Hepatocyte (in vitro differentiated cells): ENCODE measurements at places on chromosomes 6 and 20.

DNA sequence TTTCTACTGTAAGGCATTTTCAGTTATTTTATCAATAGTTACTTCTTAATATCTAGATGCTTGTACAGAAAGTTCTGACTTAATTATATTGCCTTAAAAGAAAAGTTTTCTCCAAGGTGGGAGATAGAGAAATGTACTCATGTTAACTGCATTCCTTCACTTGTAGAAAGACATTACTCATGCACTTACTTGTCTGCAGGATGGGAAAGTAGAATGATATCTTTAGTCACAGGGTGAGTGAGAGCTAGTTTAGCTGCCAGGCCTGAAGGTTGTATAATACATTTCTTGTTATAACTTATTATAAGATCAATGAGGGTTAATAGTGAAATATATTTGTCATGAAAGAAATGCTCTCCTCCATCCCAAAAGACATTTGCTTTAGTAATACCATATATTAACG, 92.1 kb downstream of the CRYBG1 start:
- DNase-seq: no peak

GRCh38 chr6:73032586-73032985, 192.7 kb downstream of the KHDC1L start:
- DNase-seq: no peak

GRCh38 chr6:72579865-72580264, 42.0 kb upstream of the KCNQ5 start:
- no peak for DNase-seq

DNA sequence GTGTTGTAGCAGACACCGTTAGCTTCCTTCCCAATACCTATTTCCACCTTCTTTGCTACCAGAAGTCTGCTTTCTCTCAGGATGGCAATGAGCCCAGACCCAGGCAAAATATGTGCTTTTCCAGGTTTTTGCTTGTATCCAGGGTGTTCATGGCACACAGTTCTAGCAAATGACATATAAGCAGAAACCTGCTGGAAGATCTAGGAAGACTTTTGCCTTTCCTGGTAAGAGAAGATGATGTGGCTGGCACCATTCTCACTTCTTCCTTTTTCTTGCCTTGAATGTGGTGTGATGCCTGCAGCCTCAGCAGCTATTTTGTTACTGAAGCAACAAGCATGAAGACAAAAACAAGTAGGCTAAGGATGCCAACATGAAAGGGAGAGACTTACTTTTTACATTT, 19.2 kb upstream of the TBC1D22B start:
- no peak for DNase-seq

DNA sequence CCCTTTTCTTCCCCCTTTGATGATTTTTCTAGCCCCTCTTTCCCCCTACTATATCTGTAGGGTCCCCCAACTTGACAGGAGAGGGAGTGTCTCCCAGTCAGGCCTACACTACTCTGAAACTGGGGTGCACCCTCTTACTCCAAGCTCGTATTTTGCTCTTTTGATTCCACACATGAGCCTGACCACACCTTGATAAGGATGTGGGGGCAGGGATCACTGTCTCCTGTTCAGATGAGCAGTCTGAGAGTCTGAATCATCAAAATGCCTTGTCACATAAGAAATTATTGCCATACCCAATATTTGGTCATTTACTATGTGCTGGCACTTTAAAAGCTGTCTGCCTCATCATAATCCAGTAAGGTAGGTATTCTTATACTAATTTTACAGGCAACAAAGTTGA, 15.9 kb downstream of the PNPLA1 start:
- no peak for DNase-seq

- no peak for DNase-seq
Measured at GRCh38 chr6:120804612-120805011, 529.7 kb downstream of the TBC1D32 start.

DNA sequence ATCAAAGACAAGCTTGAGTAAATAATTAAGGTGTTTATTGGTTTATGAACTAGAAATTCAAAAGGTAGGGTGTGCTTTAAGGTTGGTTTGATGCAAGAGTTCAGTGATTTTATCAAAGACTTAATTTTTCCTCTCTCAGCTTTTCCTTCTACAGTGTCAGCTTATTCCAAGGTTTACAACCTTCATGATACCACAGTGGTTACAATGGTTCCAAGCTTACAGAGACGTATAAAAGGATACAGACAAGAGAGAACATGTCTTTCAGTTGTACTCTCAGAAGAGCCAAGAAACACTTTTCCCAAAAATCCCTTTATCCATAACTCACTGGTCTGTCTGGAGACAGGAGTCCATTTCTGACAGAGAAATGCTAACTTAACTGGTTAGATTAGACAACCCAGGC, 93.5 kb upstream of the LOC128125822 start:
- DNase-seq: no peak

GRCh38 chr6:9789201-9789600, 625.7 kb downstream of the TFAP2A start:
- no peak for DNase-seq

- DNase-seq: no peak
Measured at GRCh38 chr6:103183831-103184411, 1675.8 kb downstream of the HACE1 start.

GRCh38 chr6:19637010-19637409, 200.2 kb upstream of the ID4 start:
- no peak for DNase-seq

- DNase-seq: no peak
Measured at GRCh38 chr6:41059556-41059955, 6.6 kb downstream of the APOBEC2 start.

DNA sequence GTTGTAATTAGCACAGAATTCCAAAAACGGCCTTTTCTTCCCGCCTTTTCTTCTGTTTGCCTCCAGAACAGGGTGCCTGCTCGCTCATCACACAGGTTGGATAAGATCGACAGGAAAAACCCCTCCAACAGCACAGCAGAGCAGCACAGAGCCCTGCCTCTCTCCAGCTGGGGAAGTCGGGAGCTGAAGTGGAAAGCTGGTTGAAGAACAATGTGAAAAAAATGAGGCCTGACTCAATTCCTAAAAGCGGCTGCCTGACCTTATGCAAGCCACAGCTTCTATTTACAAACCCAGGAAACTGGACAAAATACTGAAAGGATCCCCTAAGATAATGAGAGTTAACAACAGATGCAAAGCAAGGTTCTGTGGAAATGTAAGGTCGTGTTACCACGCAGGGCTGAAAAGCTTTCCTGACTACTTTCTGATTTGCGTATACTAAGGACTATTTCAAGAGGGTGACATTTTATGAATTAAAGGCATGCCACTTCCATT, 116.9 kb downstream of the TTLL2 start:
- peak; percentile 30 for DNase-seq

DNA sequence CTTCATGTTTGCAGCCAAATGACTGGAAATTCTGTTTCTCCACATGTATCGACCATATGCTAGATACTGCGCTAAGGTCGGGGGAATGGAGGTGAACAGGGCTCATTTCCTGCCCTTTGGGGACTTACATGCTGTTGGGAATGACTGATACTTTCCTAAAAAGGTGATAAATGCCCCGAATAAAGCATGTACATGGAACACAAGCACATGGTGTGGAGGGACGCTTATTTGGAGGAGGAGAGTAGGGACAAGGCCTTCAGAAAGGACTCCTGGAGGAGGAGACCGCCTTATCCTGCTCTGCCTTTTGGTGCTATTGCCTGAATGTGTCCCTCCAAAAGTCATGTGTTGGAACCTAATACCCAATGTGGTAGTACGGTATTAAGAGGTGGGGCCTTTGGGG, 344.5 kb downstream of the PRL start:
- DNase-seq: no peak

DNA sequence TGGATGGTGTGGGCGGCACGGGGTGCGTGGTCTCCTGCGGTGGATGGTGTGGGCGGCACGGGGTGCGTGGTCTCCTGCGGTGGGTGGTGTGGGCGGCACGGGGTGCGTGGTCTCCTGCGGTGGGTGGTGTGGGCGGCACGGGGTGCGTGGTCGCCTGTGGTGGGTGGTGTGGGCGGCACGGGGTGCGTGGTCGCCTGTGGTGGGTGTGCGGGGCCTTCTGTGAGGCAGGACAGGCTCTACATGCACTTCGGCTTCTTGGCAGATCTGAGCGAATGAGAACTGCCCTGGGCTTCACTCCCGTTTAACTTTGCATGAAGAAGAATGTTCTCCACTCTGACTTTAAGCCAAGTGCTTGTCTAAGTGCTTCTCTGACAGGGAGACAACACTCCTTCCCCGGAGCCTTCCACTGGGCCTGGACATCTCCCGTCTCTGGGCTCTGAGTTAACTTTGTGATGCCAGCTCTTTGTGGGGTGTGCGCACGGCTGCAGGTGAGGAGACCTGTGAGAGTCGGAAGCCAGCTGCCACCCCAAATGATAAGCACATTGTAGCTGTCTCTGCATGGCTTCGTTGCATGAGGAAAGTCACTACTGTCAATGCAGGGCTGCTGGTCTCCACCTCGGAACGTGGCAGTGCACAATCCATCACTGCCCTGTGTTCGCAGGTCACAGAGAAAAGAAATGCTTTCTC, 244.8 kb downstream of the DLL1 start:
- no peak for DNase-seq

- DNase-seq: no peak
Measured at GRCh38 chr20:17287503-17287902, 60.7 kb downstream of the PCSK2 start.

DNA sequence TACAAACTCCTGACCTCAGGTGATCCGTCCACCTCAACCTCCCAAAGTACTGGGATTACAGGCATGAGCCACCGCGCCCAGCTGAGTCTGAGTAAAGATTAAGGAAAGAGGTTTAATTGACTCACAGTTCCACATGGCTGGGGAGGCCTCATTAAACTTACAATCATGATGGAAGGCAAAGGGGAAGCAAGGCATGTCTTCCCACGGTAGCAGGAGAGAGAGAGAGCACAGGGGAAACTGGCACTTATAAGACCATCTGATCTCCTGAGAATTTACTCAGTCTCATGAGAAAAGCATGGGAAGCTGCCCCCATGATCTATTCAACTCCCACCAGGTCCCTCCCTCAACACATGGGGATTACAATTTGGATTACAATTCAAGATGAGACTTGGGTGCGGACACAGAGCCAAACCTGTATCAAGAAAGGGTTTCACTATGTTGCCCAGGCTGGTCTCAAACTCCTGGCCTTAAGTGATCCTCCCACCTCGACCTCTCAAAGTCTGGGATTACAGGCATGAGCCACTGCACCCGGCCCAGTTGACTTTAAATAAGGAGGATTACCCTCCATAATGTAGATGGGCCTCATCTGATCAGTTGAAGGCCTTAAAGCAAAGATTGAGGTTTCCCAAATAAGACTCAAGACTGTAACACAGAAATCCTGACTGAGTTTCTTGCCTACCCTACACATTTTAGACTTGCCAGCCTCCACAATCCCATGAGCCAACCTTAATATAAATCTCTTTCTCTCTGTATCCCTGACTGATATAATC, 13.1 kb upstream of the PEX7 start:
- no peak for DNase-seq

GRCh38 chr6:125930765-125931418, 25.7 kb upstream of the HINT3 start:
- DNase-seq: no peak

DNA sequence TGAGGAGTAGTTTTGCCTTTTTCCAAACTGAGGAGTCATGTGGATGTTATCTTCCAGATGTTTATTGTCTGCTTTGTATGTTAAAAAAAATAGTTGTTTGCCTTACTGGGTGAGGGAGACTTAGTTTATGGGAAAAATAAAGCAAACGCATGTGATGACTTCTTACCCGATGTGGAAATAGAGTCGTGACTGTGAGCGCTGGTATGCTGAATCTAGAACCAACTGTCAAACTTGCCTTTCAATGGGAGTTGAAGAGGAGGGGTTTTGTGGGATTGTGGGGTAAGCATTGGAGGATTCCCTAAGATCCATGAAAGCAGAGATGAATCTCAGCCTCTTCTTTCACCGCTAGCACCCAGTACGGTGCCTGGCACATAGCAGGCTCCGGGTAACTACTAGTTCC, 5.3 kb downstream of the DCBLD1 start:
- no peak for DNase-seq

DNA sequence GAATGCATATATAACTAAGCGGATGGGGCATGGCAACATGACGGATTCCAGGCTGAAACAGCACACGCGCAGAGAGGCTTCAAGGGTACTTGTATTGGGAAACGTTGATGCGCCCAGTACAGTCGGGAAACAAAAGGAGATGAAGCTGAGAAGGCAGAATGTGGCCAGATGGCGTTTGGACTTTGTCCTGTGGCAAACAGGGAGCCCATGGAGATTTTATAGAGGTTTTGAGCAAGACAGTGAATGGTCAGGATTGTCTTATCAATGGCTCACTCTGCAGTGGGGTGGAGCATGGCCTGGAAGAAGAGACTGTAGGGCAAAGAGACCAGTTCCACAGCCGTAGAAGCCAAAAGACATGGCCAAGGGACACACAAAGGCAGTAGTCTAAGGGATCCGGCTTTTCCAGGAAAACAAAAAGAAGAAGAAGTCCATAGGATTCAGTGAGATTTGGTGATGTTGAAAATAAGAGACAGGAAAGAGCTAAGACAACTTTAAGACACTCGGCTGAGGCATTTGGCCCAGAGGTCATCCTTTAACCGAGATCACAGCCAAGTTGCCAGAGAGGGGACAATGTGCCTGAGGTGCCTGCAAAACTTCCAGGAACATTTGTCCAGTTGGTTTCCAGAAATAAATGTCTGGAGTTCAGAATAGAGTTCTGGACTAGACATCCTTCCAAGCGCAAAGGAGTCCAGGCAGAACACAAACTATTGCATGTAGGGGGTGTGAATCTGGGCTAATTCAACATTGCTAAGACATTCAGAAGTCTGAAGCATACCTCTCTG, 123.0 kb upstream of the RREB1 start:
- no peak for DNase-seq

GRCh38 chr6:13358511-13358910, 30.2 kb upstream of the TBC1D7 start:
- no peak for DNase-seq

DNA sequence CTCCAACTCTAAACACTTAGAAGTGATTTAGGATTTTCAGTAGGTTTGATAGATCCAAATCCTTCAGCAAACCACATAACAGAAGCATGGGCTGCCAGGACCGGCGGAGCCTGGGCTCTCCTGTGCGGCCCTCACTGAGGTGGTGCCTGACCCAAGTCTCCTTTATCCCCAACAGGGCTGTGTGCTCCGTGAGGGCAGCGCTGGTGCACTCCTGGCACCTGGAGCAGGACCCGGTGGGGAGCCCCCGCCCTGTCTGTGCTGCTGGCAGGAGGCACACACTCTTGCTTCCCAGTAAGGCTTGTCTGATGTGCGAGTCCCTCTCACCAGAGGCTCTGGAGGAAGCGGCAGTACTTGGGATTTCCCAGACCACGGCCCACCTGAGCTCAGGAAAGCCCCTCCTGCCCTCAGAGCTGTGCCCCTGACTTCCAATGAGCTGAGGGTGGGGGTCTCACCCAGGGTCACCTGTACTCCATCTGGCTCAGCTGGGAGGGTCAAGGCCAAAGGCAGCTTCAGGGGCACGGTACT, 56.2 kb downstream of the PYGB start:
- no peak for DNase-seq

DNA sequence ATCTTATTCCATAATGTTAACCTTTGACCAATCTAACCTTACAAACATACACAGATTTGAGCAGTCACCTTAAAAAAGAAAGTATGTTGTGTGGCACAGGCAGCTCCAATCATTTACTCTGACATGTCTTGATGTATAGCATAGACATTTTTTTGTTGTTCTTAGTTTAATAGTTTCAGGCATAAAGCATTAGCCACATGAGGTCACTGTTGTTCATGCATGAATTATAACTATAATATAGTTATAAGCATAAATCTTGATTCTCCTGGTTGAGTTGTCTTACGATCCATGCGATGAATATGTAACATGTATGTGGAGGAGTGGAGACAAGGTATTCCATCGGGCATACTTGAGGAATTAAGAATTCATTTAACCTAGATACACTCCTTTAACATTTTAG, 26.1 kb upstream of the NKAIN2 start:
- no peak for DNase-seq

- no peak for DNase-seq
Measured at GRCh38 chr6:50249493-50249892, 199.8 kb upstream of the DEFB112 start.
